Endothelial cell (in vitro differentiated cells): ENCODE measurements at places on chromosomes 4 and X.

GRCh38 chr4:112747036-112747435, 110.1 kb downstream of the LARP7 start:
- no peak for DNase-seq

- DNase-seq: peak; percentile 23
Observed at GRCh38 chr4:71004281-71004851, 10.9 kb downstream of the DCK start.

GRCh38 chr4:122692641-122693520, 39.6 kb upstream of the BBS12 start:
- no peak for DNase-seq

DNA sequence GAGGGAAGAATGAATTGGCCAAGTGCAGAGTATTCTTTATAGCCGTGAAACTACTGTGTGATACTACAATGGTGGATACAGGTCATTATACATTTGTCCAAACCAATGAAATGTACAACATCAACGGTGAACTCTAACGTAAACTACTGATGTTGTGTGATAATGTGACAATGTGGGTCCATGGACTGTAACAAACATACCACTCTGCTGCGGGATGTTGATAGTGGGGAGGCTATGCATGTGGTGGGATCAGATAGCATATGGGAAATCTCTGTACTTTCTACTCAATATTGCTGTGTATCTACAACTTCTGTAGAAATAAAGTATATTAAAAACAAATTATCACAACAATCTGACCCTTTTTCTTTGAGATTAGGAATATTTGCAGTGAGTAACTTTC, 101.1 kb downstream of the TEX13C start:
- no peak for DNase-seq

GRCh38 chr4:147610686-147611085, 6.5 kb upstream of the TMEM184C start:
- DNase-seq: no peak

DNA sequence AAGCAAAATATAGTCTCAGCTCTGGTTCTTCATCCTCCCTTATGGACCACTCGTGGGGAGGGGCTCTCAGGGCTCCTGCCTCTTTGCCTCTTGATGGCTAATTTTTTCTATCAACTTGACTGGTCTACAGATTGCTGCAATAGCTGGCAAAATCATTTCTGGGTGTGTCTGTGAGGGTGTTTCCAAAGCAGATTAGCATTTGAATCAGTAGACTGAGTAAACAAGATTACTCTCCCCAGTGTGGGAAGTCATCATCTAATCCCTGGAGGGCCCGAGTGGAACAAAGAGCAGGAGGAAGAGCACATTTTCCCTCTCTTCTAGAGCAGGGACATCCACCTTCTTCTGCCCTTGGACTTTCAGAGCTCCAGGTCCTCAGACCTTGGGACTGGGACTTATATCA, 153.5 kb downstream of the STK32B start:
- DNase-seq: no peak

GRCh38 chrX:38616904-38617303, 55.6 kb downstream of the TSPAN7 start:
- DNase-seq: no peak

- DNase-seq: no peak
Observed at GRCh38 chrX:133653358-133653757, 238.1 kb upstream of the GPC4 start.

- no peak for DNase-seq
Observed at GRCh38 chr4:5337731-5338130, 286.5 kb downstream of the STK32B start.

GRCh38 chrX:19772096-19772821, 115.1 kb downstream of the SH3KBP1 start:
- no peak for DNase-seq

DNA sequence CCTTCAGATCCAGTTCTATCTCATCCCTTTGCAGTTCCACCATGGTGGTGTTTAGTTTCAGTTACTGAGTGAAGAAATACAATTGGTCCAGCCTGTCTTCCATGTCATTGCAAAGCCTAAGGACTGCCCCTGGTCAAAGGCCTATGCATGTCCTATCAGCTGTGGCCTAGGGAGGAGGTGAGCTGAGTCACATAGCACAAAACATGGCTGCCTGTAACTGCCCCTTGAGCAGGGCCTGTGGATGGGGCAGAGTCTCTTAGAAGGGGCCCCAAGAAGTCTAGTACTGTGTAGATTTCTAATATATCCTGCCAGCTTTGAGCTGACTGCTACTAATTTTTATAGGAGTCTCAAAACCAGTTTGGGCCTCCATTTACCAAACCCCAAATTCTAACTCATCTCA, 296.7 kb downstream of the FBXW7 start:
- no peak for DNase-seq

DNA sequence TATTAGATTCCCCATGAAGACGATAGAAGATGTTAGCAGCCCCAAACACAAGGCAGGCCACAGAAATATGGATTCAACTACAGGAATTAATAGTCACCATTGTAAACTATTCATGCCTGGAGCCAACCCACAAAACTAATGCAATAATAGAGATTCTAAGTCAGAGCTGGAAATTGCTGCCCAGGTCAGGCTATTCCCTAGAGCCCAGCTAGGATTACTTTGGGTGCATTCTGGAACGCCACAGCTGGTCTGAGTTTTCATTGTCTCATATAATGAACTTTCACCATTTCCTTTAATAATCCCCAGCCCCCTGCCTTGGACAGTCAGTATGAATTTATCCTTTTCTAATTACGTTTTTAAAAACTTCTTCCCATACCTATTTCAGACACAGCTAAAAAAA, 252.6 kb downstream of the PAPSS1 start:
- DNase-seq: no peak

DNA sequence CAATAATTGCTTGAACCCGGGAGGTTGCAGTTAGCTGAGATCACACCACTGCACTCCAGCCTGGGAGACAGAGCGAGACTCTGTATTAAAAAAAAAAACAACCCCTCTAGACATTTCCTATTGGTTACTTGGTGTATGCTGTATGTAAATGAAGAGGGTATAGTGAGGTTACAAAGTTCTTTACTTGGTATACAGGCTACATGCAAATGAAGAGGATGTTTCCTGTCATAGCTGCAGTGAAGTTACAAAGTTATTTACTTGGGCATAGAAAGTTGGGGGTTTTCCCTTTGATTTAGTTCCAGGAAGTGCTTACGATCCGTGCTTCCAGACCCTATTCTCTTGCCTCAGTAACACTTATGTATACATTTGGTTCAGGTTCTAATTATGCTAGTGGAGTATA, 38.4 kb upstream of the CLNK start:
- no peak for DNase-seq

GRCh38 chr4:5448221-5448620, 260.1 kb downstream of the EVC2 start:
- no peak for DNase-seq

- DNase-seq: no peak
Observed at GRCh38 chrX:18873189-18873791, 110.6 kb downstream of the PHKA2 start.

- DNase-seq: no peak
Observed at GRCh38 chr4:116328261-116328860, 757.0 kb downstream of the TRAM1L1 start.

GRCh38 chrX:51332188-51332942, at the start of gene NUDT10:
TSS of gene NUDT10 (plus strand) at chrX:51332822. CDS start at chrX:51332966, 144 bp downstream.
- DNase-seq: peak; percentile 65

DNA sequence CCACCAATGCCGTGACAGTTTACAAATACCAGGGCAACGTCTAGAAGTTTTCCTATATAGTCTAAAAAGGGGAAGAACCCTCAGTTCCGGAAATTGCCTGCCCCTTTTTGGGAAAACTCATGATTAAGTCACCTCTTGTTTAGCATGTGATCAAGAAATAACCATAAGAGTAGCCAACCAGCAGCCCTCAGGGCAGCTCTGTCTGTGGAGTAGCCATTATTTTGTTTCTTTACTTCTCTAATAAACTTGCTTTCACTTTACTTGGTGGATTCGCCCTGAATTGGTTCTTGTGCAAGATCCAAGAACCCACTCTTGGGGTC, 20.0 kb upstream of the HOPX start:
- no peak for DNase-seq

GRCh38 chrX:131633285-131633917, 89.5 kb downstream of the OR13H1 start:
- DNase-seq: peak; percentile 50

GRCh38 chr4:122047456-122048425, 95.9 kb upstream of the TRPC3 start:
- no peak for DNase-seq

DNA sequence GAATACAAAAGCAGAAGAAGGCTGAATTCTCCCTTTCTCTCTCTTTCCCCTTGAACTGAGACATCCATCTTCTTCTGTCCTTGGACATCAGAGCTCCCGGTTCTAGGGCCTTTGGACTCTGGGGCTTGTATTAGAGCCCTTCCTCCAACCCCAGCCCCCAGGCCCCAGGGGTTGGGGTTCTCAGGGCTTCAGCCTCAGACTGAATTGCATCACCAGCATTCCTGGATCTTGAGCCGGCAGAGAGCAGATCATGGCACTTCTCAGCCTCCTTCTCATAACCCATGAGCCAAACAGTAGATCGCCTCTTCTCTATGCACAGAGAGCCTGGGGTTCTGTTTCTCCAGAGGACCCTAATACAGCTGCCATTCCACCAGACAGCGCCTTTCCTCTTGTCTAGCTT, 25.3 kb upstream of the CLDN24 start:
- DNase-seq: no peak

- no peak for DNase-seq
Observed at GRCh38 chrX:44280116-44280515, 63.4 kb downstream of the EFHC2 start.

DNA sequence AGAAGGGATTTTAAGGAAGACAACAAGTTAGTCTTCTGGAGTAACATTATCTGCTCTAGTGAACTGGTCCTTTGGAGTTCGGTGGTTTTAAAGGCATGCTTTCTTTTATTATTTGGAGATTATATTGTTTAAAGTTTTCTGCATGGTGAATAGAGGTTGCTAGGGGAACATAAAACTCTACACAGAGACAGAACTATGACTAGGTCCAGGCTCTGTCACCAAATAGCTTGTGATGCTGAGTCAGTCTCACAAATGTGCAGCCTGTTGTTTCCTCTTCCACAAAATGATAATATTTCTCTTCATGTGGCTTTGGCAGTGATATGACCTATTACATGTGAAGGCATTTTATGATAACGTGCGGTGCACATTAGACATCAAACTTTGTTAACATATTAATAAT, 132.6 kb downstream of the PACRGL start:
- no peak for DNase-seq
